Esophagus squamous epithelium (tissue), 5 donors: ENCODE measurements at places on chromosomes 3 and 15.

- DNase-seq, result no peak
Measured at GRCh38 chr15:64193971-64194370, 31.1 kb upstream of the PPIB start.

GRCh38 chr3:10601151-10601856, 95.9 kb upstream of the ATP2B2 start:
- DNase-seq, result no peak

DNA sequence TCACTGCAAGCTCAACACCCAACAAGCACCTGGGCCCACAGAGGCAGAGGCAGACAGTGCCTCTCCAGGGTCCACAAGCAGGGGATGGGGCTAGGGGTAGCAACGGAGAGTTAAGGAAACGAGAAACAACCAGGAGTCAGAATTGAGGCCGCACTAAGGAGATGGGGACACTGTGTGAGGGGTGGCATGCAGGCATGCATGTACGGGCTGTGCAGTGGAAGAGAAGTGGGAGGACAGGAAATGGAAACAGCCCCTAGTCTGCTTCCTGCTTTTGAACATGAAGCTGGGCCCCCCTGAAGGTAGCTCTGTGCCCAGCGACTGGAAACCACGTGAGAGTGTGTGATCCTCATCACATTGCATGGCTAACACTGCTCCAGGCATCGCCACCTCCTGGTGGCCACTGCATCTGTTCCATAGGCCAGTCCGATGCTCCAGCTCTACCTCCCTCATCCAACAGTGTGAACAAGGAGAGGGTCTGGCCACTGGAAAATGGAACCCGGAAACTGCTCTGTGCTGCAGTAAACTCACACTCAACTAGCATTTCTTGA, 44.0 kb downstream of the XXYLT1 start:
- DNase-seq, result no peak

- DNase-seq, result no peak
Measured at GRCh38 chr3:193932576-193932975, 203.4 kb upstream of the HES1 start.

DNA sequence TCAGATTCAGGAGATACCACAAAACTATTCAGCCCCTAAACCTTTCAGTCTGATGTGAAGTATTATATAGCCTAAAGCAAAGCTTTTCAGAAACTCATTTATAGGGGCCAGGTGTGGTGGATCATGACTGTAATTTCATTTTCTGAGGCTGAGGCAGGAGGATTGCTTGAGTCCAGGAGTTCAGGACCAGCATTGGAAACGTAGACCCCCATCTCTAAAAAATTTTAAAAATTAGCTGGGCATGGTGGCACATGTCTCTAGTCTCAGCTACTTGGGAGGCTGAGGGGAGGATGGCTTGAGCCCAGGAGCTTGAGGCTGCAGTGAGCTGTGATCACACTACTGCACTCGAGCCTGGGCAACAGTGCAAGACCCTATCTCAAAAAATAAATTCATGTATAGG, 60.0 kb downstream of the TMOD3 start:
- DNase-seq, result no peak

GRCh38 chr3:52153389-52154096, 680 bp downstream of the POC1A start:
- DNase-seq, result no peak

GRCh38 chr3:182238126-182238525, 526.4 kb downstream of the SOX2 start:
- no peak for DNase-seq

DNA sequence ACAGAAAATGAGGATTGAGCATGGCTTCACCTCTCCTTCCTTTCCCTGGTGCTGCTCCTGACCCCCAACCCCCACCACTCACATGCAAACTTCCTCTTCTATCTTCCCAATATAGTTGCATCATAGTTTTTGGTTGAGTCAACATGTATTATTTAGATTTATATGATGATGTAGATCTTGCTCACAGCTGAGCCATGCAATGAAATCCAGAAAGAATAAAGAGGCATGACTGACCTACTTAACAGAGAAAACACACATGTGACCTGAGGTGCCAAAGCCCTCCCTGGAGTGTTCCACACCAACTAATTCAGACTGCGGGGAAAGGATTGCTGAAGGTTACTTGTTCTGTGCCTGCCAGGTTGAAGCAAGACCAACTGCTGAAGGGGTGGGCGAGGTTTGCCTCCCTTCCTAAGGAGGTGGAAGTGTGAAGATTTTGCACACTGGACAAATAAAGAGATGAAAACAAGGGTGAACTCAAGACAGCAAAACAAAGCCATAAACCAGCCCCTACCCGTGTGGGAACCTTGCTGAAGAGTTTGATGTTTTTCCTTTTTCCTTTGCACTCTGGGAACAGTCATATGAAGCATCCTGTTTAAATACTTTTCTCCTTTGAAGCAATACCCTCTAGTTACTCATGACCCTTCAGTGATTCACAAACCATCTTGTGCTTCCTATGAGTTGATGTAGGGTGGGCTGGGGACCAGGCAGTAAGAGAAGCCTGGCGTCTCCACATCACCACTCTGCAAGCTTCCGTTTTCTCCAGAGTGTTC, 155.2 kb upstream of the UBE2E1 start:
- no peak for DNase-seq

- no peak for DNase-seq
Measured at GRCh38 chr3:87269723-87270122, 6.7 kb downstream of the POU1F1 start.

DNA sequence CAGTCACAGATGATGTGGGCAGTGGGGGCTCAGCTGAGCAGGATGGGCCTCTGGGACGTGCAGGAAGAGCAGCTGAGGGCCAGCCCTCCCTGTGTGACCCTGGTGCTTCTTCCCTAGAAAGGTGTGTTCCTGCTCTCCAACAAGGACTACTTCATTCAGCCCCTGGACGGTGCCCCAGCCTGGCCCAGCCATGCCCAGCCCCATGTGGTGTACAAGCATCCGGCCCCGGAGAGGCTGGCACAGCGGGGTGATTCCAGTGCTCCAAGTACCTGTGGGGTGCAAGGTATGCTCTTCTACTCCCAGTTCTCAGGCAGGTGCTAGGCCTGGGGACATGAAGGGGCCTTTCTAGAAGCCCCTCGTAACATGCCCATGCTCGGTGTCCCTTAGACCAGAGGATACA, 38.3 kb downstream of the SAXO2 start:
- no peak for DNase-seq

- DNase-seq, result no peak
Measured at GRCh38 chr3:36813305-36813704, 49.0 kb upstream of the DCLK3 start.

DNA sequence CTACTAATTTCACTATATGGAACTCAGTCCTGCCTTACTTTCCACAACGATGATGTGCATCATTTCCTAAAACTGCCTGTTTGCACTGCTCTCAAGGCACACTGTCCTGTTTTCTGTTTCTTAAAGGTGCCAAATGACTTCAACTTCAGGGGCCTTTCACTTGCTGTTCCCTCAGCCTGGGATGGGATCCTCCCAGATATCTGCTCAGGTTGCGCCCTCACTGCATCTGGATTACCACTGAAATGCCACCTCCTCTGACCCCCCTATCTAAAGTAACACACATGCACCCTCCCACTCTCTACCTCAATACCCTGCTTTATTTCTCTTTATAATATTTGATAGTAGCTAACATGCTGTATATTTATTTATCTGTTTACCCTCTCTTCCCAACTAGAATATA, 123.8 kb upstream of the CMC1 start:
- DNase-seq, result no peak

GRCh38 chr15:80967451-80967850, 22.2 kb downstream of the MESD start:
- DNase-seq, result no peak

GRCh38 chr3:61964566-61964965, 403.2 kb downstream of the PTPRG start:
- DNase-seq, result no peak

- no peak for DNase-seq
Measured at GRCh38 chr15:99450896-99451358, 114.9 kb upstream of the MEF2A start.

DNA sequence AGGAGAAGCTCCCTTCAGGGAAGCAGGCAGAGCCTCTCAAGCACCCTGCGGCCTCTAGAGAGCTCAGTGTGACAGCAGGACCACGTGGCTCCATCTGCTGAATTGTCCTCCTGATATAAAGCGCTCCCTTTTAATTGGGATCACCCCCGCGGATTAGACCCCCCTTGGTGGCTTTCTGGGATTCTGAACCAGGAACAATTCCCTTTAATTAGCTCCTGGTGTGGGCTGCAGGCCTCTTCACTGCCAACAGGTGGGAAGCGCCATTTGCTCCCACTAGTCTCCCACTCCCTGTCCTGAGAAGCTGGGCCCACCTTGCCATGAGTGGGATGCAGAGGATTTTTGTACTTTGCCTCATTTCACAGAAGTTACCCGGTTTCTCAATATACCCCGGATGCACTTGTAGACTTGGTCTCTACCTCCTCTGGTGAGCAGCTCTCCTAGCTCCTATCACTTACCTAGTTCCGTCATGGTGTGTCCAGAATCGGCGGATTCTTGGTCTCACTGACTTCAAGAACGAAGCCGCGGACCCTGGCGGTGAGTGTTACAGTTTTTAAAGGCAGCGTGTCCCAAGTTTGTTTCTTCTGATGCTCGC, 592 bp downstream of the PGPEP1L start:
- DNase-seq, result no peak

- no peak for DNase-seq
Measured at GRCh38 chr3:115325539-115325938, 178.5 kb upstream of the ZBTB20 start.

DNA sequence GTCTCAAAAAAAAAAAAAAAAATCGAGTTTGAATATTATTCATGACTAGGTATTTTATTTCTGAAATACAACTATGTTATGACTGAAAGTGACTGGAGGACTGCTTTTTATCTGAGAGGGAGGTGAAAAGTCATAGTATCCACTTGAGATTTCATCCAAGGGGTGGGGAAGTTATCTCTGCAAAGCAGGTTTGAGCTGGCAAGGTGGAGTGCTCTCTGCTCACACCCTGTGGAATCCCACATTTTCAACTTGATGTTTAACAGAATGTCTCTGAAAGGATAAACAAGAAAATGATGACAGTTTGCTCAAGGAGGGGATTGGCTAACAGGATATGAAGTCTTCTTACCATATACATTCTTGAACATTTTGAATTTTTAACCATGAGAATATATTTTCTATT, 27.3 kb upstream of the SEC62 start:
- no peak for DNase-seq

DNA sequence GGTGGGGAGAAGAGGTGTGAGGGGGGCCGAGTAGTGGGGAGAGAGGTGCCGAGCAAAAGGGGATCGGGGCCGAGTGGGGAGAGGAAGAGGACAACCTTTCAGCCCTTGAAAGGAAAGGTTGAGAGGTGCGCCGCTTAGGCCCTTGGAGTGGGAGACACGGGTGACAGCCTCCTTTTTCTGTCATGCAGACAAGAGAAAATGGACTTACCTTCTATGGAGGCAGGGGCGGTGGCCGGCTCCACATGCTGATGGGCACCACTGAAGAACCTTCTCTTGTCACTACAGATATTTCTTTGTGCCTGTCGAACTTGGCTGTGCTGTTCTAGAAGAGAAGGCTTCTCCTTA, 421 bp downstream of the KLHL18 start:
- no peak for DNase-seq

DNA sequence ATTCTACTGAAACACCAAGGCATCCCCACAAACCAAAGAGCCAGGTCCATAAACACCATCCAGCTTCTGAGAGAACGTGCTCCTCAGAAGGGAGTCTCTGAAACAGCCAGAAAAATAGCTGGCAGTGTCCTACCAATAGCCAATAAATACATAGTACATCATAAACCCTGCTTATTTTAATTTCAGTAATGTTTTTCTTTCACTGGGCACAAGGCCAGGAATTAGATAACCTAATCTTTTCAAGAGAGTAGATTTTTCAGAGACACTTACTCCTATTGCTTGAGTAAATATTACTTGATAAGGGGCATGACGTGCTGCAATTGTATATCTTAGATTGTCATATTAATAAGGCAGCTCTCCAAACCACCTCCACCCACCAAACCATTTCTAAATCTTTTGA, 22.7 kb downstream of the GADL1 start:
- no peak for DNase-seq

GRCh38 chr3:707041-707440, 385.8 kb upstream of the CNTN6 start:
- no peak for DNase-seq

DNA sequence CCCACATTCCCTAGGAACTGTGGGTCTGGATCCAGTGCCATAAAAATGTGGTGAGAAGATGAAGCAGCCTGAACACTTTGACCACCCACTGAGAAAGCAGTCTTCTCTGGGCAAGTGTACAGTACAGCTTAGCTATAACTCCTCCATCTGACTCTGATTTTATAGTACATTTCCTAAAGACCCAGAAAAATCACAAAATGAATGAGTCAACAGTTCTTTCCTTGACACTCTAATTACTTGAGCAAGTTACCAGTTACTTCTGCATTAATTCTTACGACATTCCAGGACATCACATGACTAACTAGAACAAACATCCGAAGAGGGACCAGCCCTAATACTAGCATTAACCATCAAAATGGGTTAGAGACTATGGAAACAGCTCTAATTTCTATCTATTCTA, 148.1 kb upstream of the PEX5L start:
- DNase-seq, result no peak
